Esophagus squamous epithelium (tissue), 5 donors: ENCODE measurements at places on chromosomes 3 and 15.

- DNase-seq = no peak
These were observed 41.2 kb downstream of the TIMP4 start for GRCh38 chr3:12117473-12117872.

GRCh38 chr3:13200946-13201345 is 127.7 kb upstream of the IQSEC1 start:
- DNase-seq = no peak

GRCh38 chr3:94524102-94524919 is 461.4 kb downstream of the NSUN3 start:
- no peak for DNase-seq

DNA sequence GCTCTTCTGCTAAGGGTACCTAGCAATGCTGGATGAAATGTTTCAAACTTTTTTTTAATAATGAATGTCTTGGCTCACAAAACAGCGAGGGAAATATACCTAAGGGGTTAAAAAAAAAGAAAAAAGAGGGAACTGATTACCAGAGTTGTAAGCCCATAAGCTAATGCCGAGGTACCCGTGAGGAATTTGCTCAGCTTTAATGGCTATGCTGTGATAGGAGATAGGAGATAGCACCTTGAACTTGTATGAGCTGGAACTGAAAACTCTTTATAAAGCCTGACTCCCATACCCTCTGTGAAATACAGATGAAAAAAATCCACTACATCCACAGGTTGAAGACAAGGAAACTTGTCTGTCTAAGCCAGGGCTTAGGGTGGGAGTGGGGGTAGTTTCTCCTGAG is 13.9 kb downstream of the GRAMD1C start:
- no peak for DNase-seq

DNA sequence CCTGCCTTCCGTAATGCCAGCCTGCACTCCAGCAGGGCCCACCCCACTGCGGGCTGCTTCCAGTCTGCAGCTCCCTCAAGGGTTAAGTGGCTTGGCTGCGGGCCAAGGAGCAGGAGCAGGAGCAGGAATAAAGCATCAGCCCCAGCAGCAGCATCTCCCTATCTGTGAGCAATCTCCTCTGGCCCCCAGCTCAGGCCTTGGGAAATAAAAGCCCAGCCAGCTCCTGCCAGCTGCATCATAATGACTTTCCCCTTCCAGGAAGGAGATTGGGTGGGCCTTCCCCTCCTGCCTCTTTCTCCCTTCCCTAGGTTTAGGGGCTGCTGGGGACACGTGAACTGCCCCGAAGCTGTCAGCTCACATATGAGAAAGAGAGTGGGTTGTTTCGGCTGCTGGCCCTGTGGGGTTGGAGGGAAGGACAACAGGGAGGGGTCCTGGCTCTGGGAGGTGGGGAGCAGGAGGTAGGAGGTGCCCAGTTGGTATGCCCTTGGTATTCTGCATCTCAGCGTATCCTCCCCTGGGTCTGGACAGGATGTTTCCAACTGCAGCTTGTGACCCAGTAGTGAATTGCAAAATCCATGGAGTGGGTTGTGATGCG is 34.6 kb upstream of the FGD5 start:
- no peak for DNase-seq

DNA sequence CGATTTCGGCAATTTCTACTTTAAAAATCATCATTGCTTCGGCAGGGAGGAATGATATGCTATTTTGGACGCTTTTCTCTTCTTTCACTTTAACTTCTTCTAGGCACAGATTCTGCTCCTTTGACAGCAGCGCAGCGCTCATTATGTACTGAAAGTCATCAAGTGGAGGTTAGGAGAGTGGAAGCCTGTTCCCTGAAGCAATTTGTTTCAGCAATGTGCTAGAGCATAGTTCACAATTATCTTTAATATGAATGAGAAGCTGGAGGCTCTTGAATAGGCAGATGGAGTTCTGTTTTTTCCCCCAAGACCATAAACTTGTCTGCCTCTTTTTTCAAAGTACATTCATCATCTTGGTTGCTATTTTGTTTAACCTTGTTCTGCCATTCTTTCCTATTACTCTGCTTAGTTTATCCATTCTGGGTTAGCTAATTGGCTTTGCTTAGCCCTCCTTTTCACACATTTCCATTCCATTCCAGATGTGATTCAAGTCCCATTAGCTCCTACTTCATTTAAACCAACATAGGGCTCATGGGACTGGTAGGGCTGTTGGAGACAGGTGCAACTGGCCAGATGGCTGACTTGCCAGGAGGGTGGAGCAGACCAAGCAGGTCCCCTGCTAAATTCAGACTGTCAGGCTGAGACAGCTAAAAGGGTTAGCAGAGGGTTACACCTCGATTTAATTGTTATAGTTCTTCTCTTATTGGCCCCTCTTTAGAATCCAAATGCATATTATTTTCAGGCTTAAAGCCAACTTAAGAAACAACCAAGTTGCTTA is 534.7 kb upstream of the CBLB start:
- DNase-seq = no peak

DNA sequence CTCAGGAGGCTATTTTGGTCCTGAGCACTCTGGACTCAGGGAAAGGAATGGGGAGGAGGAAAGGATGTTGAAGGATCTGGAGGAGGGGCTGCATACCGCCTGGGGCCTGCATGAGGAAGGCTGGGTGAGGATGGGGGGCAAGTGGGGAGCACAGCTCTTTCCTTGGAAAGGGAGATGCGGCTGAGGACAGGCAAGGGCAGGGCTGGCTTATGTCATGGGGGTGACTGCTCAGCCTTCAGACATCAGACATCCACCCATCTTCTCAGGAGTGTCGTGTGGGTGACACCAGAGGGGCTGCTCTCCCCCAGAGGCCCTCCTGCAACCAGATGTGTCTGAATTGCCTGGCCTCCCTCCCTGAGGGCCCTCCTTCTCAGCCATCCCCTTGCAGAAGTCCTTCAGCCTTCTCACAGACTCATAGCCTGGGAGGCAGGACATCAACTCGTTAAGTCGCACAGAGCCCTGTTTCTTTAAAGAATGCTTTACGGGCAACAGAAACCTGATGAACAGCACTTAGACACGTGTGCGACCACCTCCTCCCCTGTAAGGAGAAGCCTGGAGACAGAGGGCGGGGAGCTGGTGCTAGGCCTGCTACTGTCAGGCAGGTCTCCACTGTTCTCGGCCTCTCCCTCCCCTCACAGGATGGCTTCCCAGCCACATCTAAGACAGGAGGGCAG is 252.3 kb downstream of the OCA2 start:
- DNase-seq = no peak

DNA sequence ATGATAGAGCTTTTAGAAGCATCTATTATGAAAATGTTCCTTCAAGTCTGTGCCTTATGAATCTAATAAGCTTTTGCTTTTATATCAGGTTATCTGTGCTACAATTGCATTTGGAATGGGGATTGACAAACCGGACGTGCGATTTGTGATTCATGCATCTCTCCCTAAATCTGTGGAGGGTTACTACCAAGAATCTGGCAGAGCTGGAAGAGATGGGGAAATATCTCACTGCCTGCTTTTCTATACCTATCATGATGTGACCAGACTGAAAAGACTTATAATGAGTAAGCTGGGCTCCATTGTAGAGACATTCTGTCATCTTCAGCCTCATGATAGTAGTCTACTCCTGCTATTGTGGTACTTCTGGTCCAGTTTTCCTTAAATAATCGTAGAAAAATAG is 73.4 kb downstream of the BLM start:
- no peak for DNase-seq

- no peak for DNase-seq
These were observed 5.5 kb downstream of the BMF start for GRCh38 chr15:40102897-40103858.

DNA sequence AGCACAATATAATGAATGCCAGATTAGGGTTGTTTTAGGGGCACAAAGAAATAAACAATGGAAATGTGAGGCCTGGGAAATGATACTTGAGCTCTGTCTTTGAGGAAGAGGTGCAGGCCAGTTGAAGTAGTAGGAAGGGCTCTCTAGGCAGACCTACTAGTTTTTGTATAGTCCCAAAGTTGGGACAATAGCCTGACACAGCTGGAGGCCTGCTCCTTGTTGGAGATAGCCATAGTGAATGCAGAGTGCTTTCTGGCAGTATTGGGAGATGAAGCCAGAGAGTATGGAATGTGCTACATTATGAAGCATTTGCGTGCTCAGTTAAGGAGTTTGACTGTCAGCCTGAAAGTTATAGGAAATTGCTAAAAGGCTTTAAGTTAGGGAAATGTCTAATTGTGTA is 251.2 kb upstream of the ZPLD1 start:
- no peak for DNase-seq

DNA sequence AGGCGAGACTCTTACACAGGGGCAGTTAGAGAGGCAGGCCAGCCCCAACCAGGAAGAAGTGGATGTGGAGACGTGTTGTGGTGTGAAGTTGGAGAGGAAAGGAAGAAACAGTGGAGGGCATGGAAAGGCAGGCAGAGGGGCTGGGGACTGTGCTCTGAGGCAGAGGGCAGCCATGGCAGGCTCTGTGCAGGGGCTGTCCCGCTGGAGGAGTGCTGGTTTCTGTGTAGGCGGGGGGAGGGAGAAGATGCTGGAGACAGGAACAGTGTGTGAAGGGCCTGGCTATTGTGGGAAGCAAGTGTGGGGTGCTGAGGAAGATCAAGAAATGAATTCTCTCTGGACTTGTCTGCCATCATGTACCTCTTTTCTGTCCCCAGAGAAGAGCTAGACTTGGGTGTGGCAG is 21.0 kb downstream of the SNAPC5 start:
- DNase-seq = no peak

GRCh38 chr15:79450648-79451047 is 18.5 kb downstream of the MINAR1 start:
- DNase-seq = no peak

DNA sequence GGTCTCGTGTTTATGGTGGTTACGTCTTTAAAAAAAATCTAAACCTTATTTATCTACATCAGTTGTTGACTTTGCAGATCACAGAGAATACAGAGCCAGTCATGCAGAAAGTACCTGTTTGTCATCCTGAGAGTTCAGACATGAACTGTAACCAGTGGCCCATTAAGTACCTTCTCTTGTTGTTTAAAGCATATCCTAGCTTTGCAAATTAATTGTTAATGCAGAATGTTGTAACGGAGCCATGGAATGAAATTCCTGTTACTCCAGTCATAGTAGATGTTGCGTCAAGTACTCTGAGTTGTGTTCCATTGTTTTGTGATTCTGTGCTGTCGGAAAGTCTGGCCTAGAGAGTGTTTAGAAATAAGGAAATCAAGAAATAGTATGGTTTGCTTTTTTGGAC is 205.2 kb downstream of the RBMS3 start:
- DNase-seq = no peak

DNA sequence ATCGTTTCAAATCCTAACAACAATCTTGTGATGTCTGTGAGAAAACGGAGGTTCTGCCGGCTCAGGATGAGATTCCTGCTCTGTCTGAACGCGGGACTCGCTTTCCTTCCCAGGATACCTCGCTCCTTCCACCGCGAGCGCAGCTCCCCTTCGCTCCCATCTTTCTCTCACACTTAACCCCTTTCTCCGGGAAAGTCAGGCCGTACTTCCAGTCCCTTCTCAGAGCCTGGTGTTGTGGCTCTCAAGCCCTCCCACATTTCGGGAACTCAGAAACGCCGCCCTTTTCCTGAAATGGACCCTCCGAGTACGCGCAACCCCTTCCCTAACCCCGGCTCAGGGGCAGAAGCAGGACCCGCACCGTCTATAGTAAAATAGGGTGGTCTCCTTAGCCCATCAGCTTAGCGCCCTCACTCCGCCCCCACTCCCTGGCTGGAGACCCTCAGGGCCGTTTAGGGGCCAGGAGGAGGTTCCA is 378 bp upstream of the FEM1B start:
- no peak for DNase-seq
